Stimulated activated CD8-positive, alpha-beta memory T cell treated with anti-CD3 and anti-CD28 coated beads, Interleukin-4, amount 100 ng/mL, for 4 hours (primary cell): ENCODE measurements at places on chromosomes 3 and 15.

- no peak for DNase-seq
Measured at GRCh38 chr3:14434126-14434497, 31.7 kb downstream of the SLC6A6 start.

- DNase-seq: no peak
Measured at GRCh38 chr3:124298951-124299350, 307.0 kb upstream of the ROPN1 start.

DNA sequence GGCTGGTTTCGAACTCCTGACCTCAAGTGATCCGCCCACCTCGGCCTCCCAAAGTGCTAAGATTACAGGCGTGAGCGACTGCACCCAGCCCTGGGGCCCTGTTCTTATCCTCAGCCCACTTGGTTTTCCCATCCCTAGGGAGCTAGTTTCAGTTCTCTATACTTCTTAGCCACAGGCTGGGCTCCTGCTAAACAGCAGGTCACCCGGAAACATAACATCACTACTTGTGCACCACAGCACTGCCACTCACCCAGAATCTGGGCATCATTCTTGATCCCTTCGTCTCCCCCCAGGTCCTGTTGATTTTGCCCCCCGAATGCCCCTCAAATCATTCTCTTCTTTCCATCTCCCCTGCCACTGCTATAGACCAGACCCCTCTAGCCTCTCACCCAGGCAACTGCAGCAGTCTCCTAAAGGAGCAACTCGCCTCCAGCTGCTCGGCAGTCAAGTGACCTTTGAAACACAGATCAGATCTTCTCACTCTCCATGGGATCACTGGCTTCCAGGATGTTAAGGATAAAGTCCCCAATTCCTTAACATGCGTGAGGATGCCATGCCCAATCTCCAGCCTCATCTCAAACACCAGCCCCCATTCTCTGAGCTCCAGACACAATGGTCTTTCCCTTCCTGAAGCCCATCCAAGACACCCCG, 5.6 kb upstream of the AP3S2 start:
- DNase-seq: no peak

DNA sequence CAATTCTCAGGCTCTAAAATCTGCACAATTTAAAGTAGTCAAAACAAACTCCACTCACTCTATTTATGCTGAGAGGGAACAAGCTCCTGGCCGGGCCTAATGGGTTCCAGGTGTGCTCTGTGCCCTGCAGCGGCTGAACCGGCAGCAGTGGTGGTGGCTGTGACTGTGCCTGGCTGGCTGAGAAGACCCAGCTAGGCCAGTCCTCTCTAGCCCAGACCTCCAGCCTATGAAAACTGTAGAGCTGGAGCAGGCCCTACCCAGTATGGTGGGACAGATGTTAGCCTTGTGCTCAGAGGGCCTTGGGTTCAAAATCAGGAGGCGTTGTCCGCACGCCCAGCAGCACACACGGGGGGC, 37.0 kb downstream of the EPHB3 start:
- DNase-seq: no peak

- DNase-seq: no peak
Measured at GRCh38 chr3:122189357-122189756, 5.9 kb downstream of the CASR start.

DNA sequence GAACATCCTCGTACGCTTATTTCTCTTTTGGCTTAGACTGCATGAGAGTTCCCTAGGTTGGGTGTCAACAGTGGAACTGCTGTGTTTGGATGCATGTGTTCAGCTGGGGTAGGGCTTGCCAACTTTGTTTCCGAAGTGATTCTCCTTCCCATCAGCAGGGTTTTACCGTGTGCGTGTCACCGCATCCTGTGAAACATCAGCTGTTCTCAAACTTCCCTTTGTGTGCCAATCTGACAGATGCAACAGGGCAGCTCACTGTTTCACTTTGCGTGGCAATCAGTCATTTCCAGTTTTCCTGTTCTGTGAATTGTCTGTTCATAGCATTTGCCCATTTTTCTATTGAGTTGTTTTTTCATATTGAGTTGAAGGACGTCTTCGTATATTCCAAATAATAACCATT, 218.8 kb downstream of the VPS13C start:
- no peak for DNase-seq

DNA sequence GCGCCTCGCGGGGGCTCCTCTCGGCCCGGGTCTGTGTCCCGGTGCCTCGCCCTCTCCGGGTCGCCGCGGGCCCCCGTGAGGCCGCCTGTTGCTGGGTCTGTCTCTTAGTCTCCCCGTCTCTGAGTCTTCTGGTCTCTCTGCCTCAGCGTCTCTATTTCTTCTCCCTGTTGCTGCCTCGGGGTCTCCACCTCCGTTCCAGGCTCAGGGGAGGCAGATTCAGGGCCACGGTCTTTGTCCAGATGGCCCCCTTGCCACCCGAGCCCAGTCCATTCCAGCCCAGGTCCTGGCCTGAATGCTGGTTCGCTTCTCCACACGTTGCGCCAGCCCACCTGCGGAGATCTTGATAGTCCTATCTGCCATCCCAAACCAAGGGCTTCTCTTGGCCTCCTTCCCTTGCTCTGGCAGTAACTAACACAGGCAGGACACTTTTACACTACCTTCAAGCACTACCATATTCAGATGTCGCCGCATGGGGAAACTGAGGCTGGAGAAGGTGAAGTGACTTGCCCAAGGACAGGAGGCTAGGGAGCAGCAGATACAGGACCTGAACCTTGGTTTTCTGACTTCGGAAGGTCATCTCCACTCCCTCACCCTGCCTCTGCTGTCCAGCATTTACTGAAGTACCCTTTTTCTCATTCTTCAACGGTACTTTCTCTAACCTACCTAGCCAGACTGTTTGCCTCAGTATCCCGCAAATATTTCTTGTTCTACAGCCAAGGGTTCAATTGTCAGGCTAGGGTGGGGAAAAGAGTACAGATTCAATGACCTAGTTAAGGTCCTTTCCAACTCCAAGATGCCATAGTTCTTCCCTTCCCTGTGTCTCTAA, 616 bp upstream of the IGDCC4 start:
- no peak for DNase-seq

GRCh38 chr3:129371041-129371826, 57.2 kb downstream of the EFCAB12 start:
- no peak for DNase-seq

DNA sequence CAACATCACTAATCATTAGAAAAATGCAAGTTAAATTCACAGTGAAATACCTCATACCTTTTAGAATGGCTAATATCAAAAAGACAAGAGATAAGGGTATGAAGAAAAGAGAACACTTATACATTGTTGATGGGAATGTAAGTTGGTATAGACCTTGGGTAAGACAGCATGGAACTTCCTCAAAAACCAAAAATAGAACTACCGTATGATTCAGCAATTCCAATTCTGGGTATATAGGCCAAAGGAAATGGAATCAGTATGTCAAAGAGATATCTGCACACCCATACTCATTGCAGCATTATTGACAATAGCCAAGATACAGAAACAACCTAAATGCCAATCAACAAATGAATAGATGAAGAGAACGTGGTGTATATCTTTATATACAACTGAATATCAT, 166.8 kb upstream of the LRRN1 start:
- no peak for DNase-seq

GRCh38 chr3:23075496-23075895, 127.6 kb upstream of the UBE2E2 start:
- no peak for DNase-seq

GRCh38 chr3:119885746-119886530, 104.0 kb downstream of the NR1I2 start:
- no peak for DNase-seq

DNA sequence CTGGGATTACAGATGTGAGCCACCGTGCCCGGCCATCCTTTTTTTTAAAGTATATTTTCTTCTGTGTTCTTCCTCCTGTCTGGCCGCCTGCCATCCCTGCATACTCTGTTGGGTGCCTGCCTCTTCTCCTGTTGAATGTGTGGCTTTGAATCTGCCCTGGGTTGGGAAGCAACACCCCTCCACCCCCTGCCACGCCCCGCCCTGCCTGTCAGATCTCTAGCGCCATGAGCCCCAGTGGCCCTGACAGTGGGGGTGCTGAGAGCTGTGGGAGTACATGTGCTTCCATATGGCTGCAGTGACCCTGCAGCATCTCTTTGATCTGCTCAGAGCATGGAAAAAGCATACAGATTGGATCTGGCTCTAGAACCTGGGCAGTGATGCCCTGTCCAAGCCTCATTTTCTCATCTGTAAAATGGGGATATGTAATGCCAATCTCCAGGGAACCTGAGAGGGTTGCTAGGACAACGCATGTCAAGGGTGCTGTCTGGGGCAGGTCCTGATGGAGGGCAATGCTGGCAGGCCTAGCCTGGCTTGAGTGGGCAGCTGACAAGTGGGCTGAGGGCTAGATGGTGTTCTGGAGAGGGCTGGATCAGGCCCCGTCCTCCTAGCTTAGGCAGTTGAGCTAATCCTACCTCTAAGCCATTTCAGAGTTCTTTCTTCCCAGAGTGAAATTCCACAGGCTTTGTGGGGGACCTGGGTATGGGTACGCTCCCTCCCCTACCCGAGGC, 23.9 kb downstream of the CCDC13 start:
- no peak for DNase-seq

DNA sequence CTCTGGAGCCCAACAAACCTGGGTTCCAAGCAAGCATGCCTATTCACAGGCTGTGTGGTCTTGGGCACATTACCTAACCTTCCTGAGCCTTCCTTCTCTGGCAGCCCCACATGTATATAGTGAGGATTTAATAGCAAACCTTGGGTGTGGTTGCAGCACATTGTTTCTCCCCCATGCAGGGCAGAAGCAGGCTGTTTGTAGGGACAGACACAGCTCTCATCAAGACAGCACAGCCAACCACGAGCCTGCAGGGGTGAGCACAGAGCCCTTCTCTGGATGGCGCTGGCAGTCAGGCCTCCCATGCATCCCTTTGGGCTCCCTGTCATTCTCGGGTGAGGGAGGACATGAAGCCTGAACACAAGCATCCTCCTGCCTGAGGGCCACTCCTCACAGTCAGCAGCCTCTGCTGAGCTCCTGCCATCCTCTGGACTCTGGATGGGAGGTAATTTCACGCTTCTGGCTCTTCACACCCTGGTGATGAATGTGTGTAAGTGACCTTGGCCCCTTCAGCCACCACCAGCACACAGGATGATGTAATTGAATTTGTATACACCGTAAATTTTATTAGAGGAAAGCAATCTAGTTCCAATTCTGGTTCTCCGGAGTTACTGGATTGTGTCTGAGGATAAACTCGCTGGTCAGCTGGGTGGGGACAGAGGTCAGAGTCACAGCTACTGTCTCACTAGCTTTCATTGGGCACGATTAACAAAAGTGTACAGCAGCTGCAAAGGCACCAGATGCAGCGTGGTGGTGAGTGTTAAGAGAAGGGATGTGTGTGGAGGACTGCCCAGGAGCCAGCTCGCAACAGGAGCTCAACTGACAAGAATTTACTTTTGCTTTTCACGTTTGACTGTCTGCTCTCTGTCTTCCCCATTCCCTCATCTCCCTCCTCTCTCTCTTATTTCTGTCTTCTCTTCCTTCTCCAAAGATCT, 118.1 kb downstream of the CLSTN2 start:
- no peak for DNase-seq

GRCh38 chr15:100124936-100125335, 216.8 kb downstream of the ADAMTS17 start:
- no peak for DNase-seq

- no peak for DNase-seq
Measured at GRCh38 chr15:92687746-92688145, 32.2 kb upstream of the FAM174B start.

DNA sequence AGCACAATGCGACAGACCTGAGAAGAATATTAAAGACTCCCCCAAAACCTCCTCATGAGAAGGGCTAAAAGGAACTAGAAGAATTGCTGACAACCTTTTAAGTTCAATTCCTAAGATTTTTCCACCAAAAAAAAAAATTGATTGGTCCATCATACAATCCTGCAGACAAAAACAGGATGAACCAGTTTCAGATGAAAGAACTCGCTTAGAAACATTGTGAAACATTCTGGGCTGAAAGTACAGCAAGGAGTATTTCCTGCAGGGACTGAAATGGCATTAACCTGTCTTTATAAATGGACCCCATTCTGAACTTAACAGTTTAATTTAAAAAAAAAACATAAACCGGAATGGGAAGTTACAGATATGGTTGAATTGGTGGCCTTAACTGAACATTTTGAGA, 96.0 kb upstream of the FAM174B start:
- DNase-seq: no peak

DNA sequence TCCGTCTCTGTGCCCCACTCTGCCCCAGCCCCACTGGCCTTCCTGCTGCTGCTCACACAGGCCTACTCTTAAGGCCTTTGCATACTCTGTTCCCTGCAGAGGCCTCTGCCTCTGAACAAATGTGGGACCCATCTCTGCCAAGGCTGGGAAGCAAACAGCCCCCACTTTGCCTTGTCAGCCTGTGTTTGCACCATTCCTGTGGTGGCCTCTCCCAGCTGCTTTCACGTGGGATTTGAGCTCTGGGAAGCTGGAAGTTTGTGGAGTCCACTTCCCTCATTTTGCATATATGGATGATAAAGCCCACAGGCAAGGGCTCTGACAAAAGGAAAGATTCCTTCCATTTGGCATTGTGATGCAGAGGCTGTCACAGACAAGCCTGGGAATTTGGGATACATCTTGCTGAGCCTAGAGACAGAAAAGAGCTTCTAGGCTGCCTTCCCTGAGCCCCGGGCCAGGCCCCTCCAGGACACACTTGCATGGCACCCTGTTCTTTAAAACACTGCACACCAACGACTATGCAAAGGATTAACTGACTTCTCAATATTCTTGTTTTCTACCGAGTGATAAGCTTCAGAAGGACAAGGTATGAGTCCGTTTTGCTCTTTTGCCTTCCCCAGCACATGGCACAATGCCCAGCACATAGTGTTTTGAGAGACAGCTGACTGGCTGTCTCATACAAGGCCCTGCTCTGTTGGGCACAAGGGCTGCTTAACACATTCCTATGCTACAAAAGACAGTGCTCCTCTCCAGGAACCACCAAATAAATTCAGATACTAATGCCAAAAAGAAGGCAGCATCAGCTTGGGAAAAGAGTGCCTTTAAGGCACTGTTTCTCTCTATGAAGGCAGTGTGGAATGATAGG, 120.7 kb upstream of the TOPAZ1 start:
- no peak for DNase-seq

- no peak for DNase-seq
Measured at GRCh38 chr3:18872466-18872865, 275.8 kb upstream of the KCNH8 start.

- no peak for DNase-seq
Measured at GRCh38 chr15:25937796-25938195, 74.7 kb upstream of the ATP10A start.

DNA sequence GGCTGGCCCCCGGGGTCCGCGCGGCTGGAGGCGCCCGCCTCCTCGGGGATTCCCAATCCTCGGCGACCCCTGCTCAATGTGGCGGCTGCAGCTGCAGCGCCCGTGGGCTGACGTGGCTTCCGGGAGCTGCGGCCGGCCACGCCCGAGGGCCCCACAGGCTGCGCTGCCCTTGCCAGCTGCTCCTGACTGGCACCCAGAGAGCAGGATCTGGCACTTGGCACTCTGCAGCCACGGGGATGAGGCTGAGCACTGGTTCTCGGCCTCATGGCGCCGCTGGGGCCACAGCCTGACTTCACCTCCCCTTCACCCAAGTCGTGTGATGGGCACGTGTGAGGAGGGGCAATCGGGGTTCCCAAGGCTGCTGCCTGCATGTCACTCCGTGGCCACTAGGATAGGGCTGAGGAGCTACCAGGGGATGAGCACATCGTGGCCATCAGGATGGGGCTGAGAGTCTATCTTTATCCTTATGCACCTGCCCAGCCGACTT, 267.8 kb upstream of the FRG2C start:
- DNase-seq: no peak

- no peak for DNase-seq
Measured at GRCh38 chr15:84840741-84841429, 23.7 kb downstream of the ALPK3 start.
